ENCODE measurements at places on chromosomes 7 and 10. TPM values are rescaled to one million over a fixed set of nuclear protein-coding genes. Genes with fewer than 3 reads are reported as not detected.
A peak's percentile ranks its signal among the peaks of the same experiment; 100 is the strongest.

The GARIN1A gene
- 3.6 TPM for total RNA-seq

The RABGEF1 gene
- 24.6 TPM for total RNA-seq

The CACNB2 gene
- not detected for total RNA-seq

The OR2A1 gene
- not detected for total RNA-seq

The SPDYE3 gene
- not detected for total RNA-seq

- DNase-seq, result peak; percentile 37
- peaks cover 32% of the 10 kb centered on the region for H3K36me3 ChIP-seq
- peaks cover 54% of the 10 kb centered on the region for H3K4me1 ChIP-seq
- H3K4me3 ChIP-seq, result peak overlapping the region; percentile 85
Measured at GRCh38 chr10:103451091-103451813, 918 bp downstream of the CALHM2 start.

DNA sequence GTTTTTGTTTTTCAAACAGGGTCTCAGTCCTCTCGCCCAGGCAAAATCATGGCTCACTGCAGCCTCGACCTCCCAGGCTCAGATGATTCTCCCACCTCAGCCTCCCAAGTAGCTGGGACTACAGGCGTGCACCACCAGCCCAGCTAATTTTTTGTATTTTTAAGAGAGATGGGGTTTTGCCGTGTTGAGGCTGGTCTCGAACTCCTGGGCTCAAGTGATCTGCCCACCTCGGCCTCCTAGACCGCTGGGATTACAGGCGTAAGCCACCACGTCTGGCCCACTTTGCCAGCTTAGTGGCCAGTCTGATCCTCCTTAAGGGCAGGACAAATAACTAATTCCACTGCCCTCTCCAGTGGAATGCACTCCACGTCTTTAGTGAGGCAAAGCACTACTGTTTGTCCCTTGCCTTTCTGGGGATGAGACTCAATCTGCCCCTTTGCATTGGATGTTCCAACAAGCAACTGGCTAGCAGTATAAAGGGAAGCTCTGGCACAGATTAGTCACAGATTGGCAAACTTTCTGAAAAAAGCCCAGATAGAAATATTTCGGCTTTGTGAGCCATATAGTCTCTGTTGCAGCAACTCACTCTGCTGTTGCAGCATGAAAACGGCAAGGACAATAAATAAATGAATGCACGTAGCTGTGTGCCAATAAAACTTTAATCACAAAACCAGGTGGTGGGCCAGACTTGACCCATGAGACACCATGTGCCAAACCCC, 143.8 kb upstream of the RHEB start:
- DNase-seq, result no peak
- H3K27me3 ChIP-seq, result no peaks in the 10 kb centered on the region
- H3K4me3 ChIP-seq, result no peak overlapping the region
- peaks cover 18% of the 10 kb centered on the region for H3K36me3 ChIP-seq
- no peak overlapping the region for H3K27ac ChIP-seq

DNA sequence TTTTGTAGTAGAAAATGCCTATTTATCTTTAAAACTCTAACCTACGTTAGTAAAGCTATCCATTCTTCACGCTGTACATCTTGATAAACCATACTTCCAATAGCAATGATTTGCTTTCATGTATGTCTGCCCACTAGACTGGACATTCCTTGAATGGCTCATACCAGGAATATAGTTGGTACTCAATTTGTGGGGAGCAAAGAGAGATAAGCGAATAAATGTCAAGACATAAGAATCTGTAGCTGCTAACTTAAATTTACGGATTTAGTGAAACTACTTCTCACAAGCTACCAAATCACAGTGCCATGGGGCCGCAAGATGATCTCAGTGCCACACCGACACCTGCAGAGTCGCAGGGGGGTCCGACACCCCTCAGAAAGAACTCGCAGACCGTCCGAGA, 763 bp upstream of the RALA start:
- peak overlapping the region; percentile 95 for H3K27ac ChIP-seq
- H3K36me3 ChIP-seq, result peaks cover 6% of the 10 kb centered on the region
- H3K4me3 ChIP-seq, result peak overlapping the region; percentile 96
- no peak for DNase-seq

GRCh38 chr10:61779950-61780659, 117.4 kb downstream of the CABCOCO1 start:
- DNase-seq, result no peak
- no peak overlapping the region for H3K27ac ChIP-seq
- no peaks in the 10 kb centered on the region for H3K4me1 ChIP-seq
- no peaks in the 10 kb centered on the region for H3K36me3 ChIP-seq
- H3K4me3 ChIP-seq, result no peak overlapping the region

- no peak for DNase-seq
- H3K4me3 ChIP-seq, result no peak overlapping the region
Measured at GRCh38 chr10:110827410-110827809, 44.3 kb upstream of the PDCD4 start.

DNA sequence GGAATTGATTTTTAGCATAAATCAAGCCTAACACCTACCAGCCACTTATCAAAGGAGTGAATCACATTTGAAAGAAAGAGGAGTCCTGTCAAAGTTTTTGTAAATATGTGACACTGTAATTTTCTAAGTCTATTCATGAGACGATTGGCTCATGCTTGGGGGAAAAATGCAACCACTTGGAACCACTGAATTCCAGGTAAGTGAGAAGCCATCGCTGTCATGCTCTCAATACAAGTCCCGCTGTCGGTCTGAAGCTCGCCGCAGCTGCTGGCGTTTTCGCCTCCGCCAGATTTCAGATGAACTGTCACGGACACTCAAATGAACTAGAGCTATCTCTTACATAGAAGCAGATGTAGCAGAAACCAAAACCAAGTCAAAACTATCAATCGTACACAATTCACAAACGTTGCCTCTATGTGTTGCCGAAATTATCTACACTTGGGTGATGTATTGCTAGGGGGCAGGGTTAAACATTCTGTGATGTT, 279.8 kb upstream of the FZD8 start:
- H3K27me3 ChIP-seq, result peaks cover 12% of the 10 kb centered on the region
- H3K36me3 ChIP-seq, result no peaks in the 10 kb centered on the region
- no peak overlapping the region for H3K4me3 ChIP-seq
- DNase-seq, result no peak

DNA sequence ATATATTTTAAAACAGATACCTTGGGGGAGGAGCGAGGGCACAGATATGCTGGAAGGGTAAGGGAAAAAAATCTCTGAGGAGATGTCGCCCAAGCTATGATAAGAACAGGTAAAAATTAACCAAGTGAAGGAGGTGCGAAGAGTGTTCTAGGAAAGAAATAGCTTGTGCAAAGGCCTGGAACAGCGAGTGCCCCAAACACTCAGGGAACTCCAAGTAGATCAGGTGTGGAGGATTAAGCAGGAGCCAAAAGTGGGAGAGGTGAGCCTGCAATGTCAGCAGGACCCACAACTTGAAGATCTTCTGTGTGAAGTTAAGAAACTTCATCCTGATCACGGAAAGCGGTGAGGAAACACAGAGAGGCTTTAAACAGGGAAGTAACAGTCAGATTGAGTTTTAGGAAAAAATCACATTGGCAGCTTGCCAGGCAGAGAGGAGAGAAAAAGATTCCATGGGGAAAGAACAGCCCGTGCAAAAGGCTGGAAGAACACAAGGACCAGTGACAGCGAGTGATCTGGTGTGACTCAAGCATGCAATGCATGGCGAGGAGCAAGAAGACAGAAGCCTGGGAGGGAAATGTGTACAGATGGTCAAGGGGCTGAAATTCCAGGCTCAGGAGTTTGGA, 30.7 kb downstream of the FGF8 start:
- no peak overlapping the region for H3K27ac ChIP-seq
- H3K36me3 ChIP-seq, result peaks cover 2% of the 10 kb centered on the region
- no peak for DNase-seq
- no peaks in the 10 kb centered on the region for H3K4me1 ChIP-seq
- H3K4me3 ChIP-seq, result no peak overlapping the region
- H3K27me3 ChIP-seq, result no peaks in the 10 kb centered on the region

- H3K36me3 ChIP-seq, result no peaks in the 10 kb centered on the region
- no peak for DNase-seq
- H3K27ac ChIP-seq, result no peak overlapping the region
- H3K4me1 ChIP-seq, result no peaks in the 10 kb centered on the region
- H3K4me3 ChIP-seq, result no peak overlapping the region
- no peaks in the 10 kb centered on the region for H3K27me3 ChIP-seq
Measured at GRCh38 chr10:78507510-78508160, 474.0 kb downstream of the RPS24 start.

DNA sequence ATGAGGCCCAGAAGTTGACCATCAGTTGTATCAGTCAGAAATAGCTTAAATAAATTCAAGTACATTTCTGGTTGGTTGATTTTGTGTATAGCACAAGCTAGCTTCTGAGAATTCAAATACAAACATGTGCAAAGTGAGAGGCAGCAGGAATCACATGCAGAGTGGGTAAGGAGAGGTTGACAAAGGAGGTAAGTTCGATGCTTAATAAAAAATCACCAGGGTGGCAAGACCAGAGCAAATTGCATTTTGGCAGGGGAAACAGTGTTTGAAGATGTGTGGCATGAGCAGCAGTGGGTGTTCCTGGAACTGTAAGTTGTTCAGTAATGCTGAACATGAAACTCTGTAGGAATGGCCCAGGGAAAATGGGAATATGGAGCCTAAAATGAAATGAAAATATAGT, 52.6 kb downstream of the GNAI1 start:
- peaks cover 7% of the 10 kb centered on the region for H3K4me1 ChIP-seq
- DNase-seq, result no peak
- H3K27ac ChIP-seq, result no peak overlapping the region
- no peak overlapping the region for H3K4me3 ChIP-seq
- no peaks in the 10 kb centered on the region for H3K36me3 ChIP-seq

DNA sequence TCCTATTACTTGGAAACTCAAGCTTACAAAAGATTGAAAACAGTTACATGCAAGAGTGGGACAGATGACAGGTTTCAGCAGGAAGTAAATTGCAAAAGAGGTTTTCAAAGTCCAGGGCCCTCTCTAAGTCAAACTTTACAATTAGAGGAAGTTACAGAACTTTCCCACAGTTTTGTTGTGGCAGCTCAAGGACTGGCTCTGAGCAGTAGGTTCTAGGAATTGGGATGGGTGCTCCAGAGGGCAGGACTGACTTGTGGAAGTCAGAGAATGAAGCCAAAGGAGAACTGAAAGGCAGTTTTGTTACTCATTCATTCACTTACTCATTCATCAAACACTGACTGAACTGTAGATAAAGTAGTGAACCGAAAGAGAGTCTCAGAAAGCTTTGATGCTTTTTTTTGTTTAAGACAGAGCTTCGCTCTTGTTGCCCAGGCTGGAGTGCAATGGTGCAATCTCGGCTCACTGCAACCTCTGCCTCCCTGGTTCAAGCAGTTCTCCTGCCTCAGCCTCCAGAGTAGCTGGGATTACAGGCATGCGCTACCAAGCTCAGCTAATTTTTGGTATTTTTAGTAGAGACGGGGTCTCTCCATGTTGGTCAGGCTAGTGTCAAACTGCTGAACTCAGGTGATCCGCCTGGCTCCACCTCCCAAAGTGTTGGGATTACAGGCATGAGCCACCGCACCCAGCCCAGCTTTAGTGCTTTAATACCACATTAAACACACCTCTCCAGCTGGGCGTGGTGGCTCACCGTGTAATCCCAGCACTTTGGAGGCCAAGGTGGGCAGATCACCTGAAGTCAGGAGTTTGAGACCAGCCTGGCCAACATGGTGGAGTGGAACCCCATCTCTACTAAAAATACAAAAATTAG, 66.8 kb upstream of the CCNJ start:
- H3K4me3 ChIP-seq, result no peak overlapping the region
- peaks cover 4% of the 10 kb centered on the region for H3K36me3 ChIP-seq
- no peak overlapping the region for H3K27ac ChIP-seq
- peaks cover 4% of the 10 kb centered on the region for H3K27me3 ChIP-seq

DNA sequence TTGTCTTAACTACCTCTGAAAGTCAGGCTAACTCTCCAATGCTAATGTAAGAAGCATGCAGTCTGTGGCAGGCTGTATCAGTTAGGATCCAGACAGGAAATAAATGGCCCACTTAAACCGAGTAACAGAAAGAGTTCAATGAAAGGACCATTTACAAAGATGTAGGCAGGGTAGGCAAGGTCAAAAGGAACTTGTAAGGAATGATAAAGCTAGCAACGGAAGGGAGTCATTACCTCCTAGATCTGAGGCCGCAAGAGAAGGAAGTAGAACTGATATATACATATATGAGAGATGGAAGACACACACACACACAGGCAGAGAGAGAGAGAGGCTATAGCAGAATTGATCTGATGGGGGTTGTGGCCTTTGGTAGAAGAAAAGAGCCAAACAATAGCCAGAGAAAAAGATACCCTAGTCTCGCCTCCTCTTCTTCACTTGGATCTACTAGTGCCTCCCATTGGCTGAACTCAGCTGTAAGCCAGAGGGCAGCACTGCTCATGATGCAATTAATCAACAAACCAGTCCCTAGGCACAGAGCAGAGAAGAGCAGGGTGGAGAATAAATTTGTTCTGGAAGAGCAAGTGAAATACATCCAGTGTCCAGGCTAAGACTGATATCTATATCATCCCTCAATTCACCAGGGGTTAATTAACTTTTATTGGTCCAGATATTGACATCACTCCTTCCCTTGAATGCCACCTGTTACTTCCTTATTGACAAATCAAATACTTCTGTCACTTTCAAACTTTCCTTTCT, 91.2 kb downstream of the LSMEM1 start:
- no peak overlapping the region for H3K4me3 ChIP-seq
- H3K27me3 ChIP-seq, result peaks cover 2% of the 10 kb centered on the region
- DNase-seq, result no peak
- H3K4me1 ChIP-seq, result peaks cover 17% of the 10 kb centered on the region
- H3K27ac ChIP-seq, result no peak overlapping the region
- peaks cover 3% of the 10 kb centered on the region for H3K36me3 ChIP-seq

DNA sequence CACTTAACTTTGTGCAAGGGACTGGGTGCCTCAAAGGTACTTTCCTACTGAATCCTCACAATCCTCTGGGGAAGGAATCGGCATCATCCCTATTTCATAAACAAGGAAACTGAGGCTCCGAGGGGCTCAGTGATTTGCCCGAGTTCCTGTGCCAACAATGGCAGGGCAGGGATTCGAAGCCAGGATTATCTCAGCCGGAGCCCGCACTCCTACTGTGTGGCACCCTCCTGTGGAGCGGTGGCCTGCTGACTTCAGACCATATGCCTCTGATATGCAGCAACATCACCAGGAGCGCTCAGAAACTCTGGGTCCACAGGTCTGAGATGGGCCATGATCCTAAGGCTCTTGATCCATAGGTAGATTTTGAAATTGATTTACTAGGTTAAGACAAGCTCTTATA, 46.6 kb downstream of the PODXL start:
- no peaks in the 10 kb centered on the region for H3K36me3 ChIP-seq
- peaks cover 4% of the 10 kb centered on the region for H3K27me3 ChIP-seq
- no peak overlapping the region for H3K27ac ChIP-seq
- no peak for DNase-seq

GRCh38 chr10:57657164-57657765, 610.4 kb downstream of the IPMK start:
- H3K36me3 ChIP-seq, result no peaks in the 10 kb centered on the region
- DNase-seq, result no peak
- no peak overlapping the region for H3K27ac ChIP-seq

- peaks cover 59% of the 10 kb centered on the region for H3K4me1 ChIP-seq
- no peak overlapping the region for H3K4me3 ChIP-seq
- H3K36me3 ChIP-seq, result peaks cover 27% of the 10 kb centered on the region
- no peaks in the 10 kb centered on the region for H3K27me3 ChIP-seq
- DNase-seq, result no peak
Measured at GRCh38 chr7:139623518-139623917, 100.0 kb downstream of the CLEC2L start.
